ENCODE measurements at places on chromosomes 7 and 10. TPM values are rescaled to one million over a fixed set of nuclear protein-coding genes. Genes with fewer than 3 reads are reported as not detected.
A peak's percentile ranks its signal among the peaks of the same experiment; 100 is the strongest.

NME8 gene
- not detected for total RNA-seq

DYNC1I1 gene
- total RNA-seq, result not detected

GNAI1 gene
- total RNA-seq, result 7.5 TPM

- H3K36me3 ChIP-seq, result no peaks in the 10 kb centered on the region
- peaks cover 13% of the 10 kb centered on the region for H3K4me1 ChIP-seq
- peaks cover 30% of the 10 kb centered on the region for H3K27me3 ChIP-seq
- no peak for DNase-seq
Observed at GRCh38 chr10:125064681-125065492, 95.5 kb downstream of the CTBP2 start.

GRCh38 chr10:30059209-30060107 lies at the start of gene JCAD:
TSS of gene JCAD (minus strand) at chr10:30059586. CDS start at chr10:30047812, 11,774 bp downstream.
- peak; percentile 57 for DNase-seq
- peaks cover 47% of the 10 kb centered on the region for H3K27me3 ChIP-seq
- peak within 1 kb of the TSS; percentile 73 for H3K4me3 ChIP-seq
- no peaks in the 10 kb centered on the region for H3K36me3 ChIP-seq
- no peak within 1 kb of the TSS for H3K27ac ChIP-seq

GRCh38 chr7:2013381-2014311 lies 219.1 kb downstream of the MAD1L1 start:
- no peak overlapping the region for H3K4me3 ChIP-seq
- DNase-seq, result no peak
- no peaks in the 10 kb centered on the region for H3K36me3 ChIP-seq
- no peaks in the 10 kb centered on the region for H3K27me3 ChIP-seq

SPAM1 gene
- total RNA-seq, result not detected

PRLHR gene
- total RNA-seq, result not detected

PYROXD2 gene
- total RNA-seq, result 2.8 TPM

DNA sequence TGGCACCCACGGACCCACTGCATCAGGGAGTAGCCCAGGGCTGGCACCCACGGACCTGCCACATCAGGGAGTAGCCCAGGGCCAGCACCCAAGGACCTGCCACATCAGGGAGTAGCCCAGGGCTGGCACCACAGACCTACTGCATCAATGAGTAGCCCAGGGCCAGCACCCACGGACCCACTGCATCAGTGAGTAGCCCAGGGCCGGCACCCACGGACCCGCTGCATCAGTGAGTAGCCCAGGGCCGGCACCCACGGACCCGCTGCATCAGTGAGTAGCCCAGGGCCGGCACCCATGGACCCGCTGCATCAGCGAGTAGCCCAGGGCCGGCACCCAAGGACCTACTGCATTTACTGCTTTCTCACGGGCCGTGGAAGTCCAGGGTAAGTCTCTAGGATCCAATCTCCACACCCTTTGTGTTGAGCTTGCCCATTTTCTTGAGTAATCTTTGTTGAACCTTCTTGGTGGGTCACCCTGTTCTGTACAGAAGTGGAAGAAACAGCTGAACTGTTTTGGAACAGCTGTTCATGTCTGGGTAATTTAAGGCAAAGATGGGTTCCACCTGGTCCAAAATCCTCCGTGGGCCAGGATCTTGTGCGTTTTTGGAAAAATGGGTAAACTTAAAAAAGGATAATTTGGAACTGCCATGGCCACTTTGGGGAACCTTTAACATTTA lies 69.0 kb downstream of the VIPR2 start:
- no peak for DNase-seq
- H3K4me3 ChIP-seq, result no peak overlapping the region
- peaks cover 15% of the 10 kb centered on the region for H3K4me1 ChIP-seq
- H3K27me3 ChIP-seq, result peaks cover 3% of the 10 kb centered on the region
- no peaks in the 10 kb centered on the region for H3K36me3 ChIP-seq
- no peak overlapping the region for H3K27ac ChIP-seq

STEAP1 gene
- total RNA-seq, result 0.50 TPM

- H3K4me1 ChIP-seq, result no peaks in the 10 kb centered on the region
- H3K27ac ChIP-seq, result no peak overlapping the region
- no peaks in the 10 kb centered on the region for H3K27me3 ChIP-seq
- no peaks in the 10 kb centered on the region for H3K36me3 ChIP-seq
- DNase-seq, result no peak
Observed at GRCh38 chr7:125506331-125506730, 576.7 kb upstream of the POT1 start.

DNA sequence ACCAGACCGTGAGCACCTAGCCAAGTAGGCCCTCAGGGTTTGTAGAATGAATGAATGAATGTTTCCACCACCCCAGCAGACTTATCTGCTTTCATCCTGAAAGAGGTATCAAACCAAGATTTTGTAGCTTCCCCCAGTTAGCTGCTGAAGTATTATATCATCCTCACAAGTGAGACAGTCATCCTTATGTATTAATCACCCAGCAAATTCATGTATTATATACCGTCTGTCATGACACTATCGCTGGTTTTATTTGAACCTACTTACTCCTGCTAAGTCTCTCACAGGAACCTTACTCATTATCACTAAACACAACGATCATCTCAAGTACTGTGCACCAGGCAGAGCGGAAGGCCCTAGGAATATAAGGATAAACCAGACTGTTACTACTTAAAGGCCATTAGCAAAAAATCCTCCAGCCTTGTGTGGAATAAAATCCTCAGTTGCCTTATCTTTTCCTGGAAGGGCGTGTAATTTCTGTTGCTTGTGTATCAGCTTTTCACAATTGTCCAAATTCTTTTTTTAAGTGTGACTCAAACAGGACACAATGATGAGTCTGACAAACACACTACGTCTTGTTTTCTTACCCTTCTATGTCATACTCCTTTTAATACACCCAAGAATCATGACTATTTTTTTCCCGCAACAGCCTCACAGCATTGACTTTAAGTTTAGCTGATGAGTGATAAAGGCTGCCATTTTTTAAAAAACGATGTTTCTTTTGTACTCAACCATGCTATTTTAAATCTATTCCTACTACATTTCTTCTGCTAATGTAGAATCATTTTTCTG lies 176.1 kb upstream of the KLF14 start:
- H3K27me3 ChIP-seq, result no peaks in the 10 kb centered on the region
- H3K27ac ChIP-seq, result peak overlapping the region; percentile 86
- peak overlapping the region; percentile 86 for H3K4me3 ChIP-seq
- H3K36me3 ChIP-seq, result peaks cover 77% of the 10 kb centered on the region
- peaks cover 66% of the 10 kb centered on the region for H3K4me1 ChIP-seq

PSD gene
- 10.6 TPM for total RNA-seq

JCAD gene
- 3.4 TPM for total RNA-seq

MYL10 gene
- total RNA-seq, result not detected

- H3K36me3 ChIP-seq, result no peaks in the 10 kb centered on the region
- H3K27ac ChIP-seq, result no peak overlapping the region
- H3K4me3 ChIP-seq, result no peak overlapping the region
- H3K27me3 ChIP-seq, result peaks cover 9% of the 10 kb centered on the region
- peaks cover 8% of the 10 kb centered on the region for H3K4me1 ChIP-seq
Observed at GRCh38 chr10:13712837-13713581, 126.2 kb downstream of the PRPF18 start.

GRCh38 chr7:31883761-31884164 lies 186.4 kb downstream of the PDE1C start:
- no peak overlapping the region for H3K4me3 ChIP-seq
- no peak overlapping the region for H3K27ac ChIP-seq
- no peaks in the 10 kb centered on the region for H3K27me3 ChIP-seq
- H3K4me1 ChIP-seq, result no peaks in the 10 kb centered on the region
- no peaks in the 10 kb centered on the region for H3K36me3 ChIP-seq
- DNase-seq, result no peak

GRCh38 chr7:157721468-157722136 lies 384.8 kb downstream of the DNAJB6 start:
- peaks cover 3% of the 10 kb centered on the region for H3K27me3 ChIP-seq
- H3K36me3 ChIP-seq, result no peaks in the 10 kb centered on the region
- no peaks in the 10 kb centered on the region for H3K4me1 ChIP-seq
- no peak for DNase-seq

- no peak for DNase-seq
- no peak overlapping the region for H3K27ac ChIP-seq
- H3K4me1 ChIP-seq, result no peaks in the 10 kb centered on the region
- no peaks in the 10 kb centered on the region for H3K27me3 ChIP-seq
Observed at GRCh38 chr10:2139746-2140145, 402.4 kb upstream of the ADARB2 start.

- DNase-seq, result no peak
- no peak overlapping the region for H3K27ac ChIP-seq
- H3K27me3 ChIP-seq, result no peaks in the 10 kb centered on the region
- H3K4me1 ChIP-seq, result peaks cover 34% of the 10 kb centered on the region
Observed at GRCh38 chr7:36984710-36985312, 260.5 kb upstream of the AOAH start.

DNA sequence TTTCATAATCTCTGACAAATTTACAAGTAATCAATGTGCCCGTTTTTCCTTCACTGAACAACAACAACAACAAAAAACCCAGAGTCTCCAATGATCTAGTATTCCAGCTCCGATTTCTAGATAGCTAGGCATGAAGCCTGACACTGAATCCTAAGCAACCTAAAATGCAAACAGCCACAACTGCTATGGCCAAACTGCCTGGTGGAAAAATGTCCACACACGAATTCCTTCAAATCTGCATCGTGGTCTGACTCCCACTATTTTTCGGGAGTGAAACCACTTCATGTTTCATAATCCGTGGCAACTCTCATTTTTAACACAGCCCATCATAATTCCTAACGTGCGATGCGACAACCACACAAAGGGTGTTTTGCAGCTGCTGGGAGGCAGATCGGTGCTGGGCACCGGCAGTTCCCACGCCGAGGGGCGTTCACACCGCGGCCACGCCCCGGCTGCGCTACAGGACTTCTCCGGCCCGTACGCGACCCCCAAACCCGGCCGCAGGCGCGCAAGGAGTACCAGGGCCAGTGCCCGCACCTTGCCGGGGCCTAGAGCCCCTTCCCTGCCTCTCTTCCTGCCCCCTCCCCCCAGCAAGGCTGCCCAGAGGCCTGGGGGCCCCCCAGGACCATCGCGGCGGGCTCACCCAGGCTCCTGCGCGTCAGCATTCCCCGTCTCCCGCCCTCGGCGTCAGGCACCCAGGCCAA lies 814 bp downstream of the RUFY2 start:
- H3K36me3 ChIP-seq, result peaks cover 5% of the 10 kb centered on the region
- no peaks in the 10 kb centered on the region for H3K27me3 ChIP-seq
- H3K4me3 ChIP-seq, result peak overlapping the region; percentile 87
- H3K4me1 ChIP-seq, result peaks cover 14% of the 10 kb centered on the region
- DNase-seq, result peak; percentile 28
- peak overlapping the region; percentile 80 for H3K27ac ChIP-seq

ASZ1 gene
- total RNA-seq, result not detected

GCK gene
- total RNA-seq, result 2.3 TPM

- H3K4me3 ChIP-seq, result no peak overlapping the region
- peaks cover under 1% of the 10 kb centered on the region for H3K27me3 ChIP-seq
Observed at GRCh38 chr10:127319691-127320090, 123.3 kb upstream of the INSYN2A start.

DNA sequence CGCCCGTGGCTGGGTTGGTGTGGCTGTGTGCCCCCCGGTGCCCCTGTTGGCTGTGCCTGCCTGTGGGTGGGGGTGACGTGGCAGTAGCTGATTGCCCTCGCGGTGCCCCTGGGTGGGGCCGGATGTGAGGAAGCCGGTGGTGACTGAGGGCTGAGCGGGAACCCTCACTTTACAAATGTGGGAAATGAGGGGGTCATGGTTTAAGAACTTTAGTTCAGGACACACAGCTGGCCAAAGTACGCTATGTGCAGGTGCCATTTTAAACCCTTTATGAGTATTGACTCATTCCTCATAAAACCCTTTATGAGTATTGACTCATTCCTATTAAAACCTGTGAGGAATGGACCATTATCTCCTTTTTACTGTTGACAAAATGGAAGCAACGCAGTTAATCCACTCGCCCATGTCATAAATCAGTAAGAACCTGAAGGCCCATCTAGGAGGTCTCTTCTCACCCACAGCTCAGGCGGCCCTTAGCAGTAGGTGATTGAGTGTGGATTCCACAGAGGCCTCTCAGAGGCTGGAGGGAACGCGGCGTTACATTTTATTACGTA lies 290.1 kb upstream of the COBL start:
- no peak for DNase-seq
- H3K4me3 ChIP-seq, result no peak overlapping the region
- no peak overlapping the region for H3K27ac ChIP-seq
- no peaks in the 10 kb centered on the region for H3K4me1 ChIP-seq
- no peaks in the 10 kb centered on the region for H3K27me3 ChIP-seq
- H3K36me3 ChIP-seq, result no peaks in the 10 kb centered on the region

DNA sequence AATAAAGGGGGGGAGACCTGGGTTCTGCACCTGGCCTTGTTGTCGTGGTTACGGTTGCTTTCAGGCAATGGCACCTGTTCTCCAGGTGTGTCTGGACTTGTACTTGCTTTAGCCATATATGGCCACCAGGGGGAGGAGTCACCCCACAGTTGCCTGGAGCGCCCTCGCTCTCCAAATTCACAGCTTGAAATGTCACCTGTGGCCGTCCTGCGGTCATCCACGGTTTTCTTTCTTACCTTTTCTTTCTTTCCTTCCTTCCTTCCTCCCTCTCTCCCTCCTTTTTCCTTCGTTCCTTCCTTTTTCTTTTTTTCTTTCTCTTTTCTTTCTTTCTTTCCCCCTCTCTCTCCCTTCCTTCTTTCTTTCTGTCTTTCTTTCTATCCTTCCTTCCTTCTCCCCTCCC lies 157.2 kb upstream of the ZNF92 start:
- H3K4me3 ChIP-seq, result no peak overlapping the region
- H3K27me3 ChIP-seq, result no peaks in the 10 kb centered on the region
- DNase-seq, result peak; percentile 43
- no peaks in the 10 kb centered on the region for H3K36me3 ChIP-seq

- H3K27me3 ChIP-seq, result peaks cover 2% of the 10 kb centered on the region
- peaks cover 47% of the 10 kb centered on the region for H3K36me3 ChIP-seq
- peak overlapping the region; percentile 89 for H3K4me3 ChIP-seq
- peaks cover 42% of the 10 kb centered on the region for H3K4me1 ChIP-seq
- DNase-seq, result no peak
- H3K27ac ChIP-seq, result peak overlapping the region; percentile 75
Observed at GRCh38 chr7:36391436-36392198, 2.0 kb downstream of the ANLN start.

- peaks cover 12% of the 10 kb centered on the region for H3K4me1 ChIP-seq
- no peak overlapping the region for H3K4me3 ChIP-seq
- H3K36me3 ChIP-seq, result no peaks in the 10 kb centered on the region
- no peak overlapping the region for H3K27ac ChIP-seq
- no peak for DNase-seq
- peaks cover 5% of the 10 kb centered on the region for H3K27me3 ChIP-seq
Observed at GRCh38 chr10:8296090-8296733, 241.7 kb downstream of the GATA3 start.

- peaks cover 2% of the 10 kb centered on the region for H3K27me3 ChIP-seq
- DNase-seq, result no peak
- H3K36me3 ChIP-seq, result no peaks in the 10 kb centered on the region
- no peak overlapping the region for H3K4me3 ChIP-seq
Observed at GRCh38 chr10:78443900-78444571, 410.4 kb downstream of the RPS24 start.

METTL27 gene
- 0.90 TPM for total RNA-seq

CDC14C gene
- not detected for total RNA-seq

- peaks cover 59% of the 10 kb centered on the region for H3K36me3 ChIP-seq
- H3K4me3 ChIP-seq, result no peak overlapping the region
- peaks cover 7% of the 10 kb centered on the region for H3K4me1 ChIP-seq
Observed at GRCh38 chr10:15780353-15781135, 60.8 kb upstream of the ITGA8 start.

- no peak overlapping the region for H3K27ac ChIP-seq
- DNase-seq, result no peak
- H3K4me3 ChIP-seq, result no peak overlapping the region
- no peaks in the 10 kb centered on the region for H3K27me3 ChIP-seq
Observed at GRCh38 chr10:12259988-12260387, 64.0 kb downstream of the CDC123 start.
